ENCODE measurements at places on chromosomes 6 and 20.

GRCh38 chr6:63676412-63677114, 41.0 kb downstream of the PHF3 start:
- DNase-seq = no peak

DNA sequence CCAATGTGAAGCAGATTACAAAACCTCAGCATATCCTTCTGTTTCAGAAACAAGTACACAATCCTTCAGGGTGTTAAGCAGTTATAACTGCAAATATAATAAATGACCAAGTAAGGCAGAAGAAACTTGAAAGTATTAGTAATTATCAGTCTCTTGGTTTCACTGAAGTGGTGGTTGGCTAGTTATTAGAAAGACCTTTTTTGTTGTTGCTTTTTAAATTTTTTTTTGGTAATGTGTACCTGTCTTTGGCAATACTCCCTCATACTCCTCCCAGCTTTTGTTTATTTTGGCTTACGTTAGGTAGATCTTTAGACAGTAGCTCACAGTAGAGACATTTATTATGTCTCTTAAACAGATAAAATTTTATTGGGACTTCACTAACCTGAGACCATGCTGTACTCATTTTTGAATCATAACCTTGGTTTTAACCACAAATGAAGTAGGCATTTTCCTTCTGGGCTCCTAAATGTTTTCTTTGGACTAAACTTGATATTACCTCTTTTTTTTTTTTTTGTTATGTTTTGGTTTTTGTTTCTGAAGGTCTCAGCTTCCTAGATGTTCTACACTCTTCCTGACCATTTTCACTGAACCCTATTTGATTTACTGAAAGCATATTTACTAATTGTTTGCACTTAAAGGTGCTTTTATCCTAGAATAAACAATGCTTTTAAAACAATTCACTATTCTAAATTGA, 6.4 kb downstream of the CD2AP start:
- no peak for DNase-seq

DNA sequence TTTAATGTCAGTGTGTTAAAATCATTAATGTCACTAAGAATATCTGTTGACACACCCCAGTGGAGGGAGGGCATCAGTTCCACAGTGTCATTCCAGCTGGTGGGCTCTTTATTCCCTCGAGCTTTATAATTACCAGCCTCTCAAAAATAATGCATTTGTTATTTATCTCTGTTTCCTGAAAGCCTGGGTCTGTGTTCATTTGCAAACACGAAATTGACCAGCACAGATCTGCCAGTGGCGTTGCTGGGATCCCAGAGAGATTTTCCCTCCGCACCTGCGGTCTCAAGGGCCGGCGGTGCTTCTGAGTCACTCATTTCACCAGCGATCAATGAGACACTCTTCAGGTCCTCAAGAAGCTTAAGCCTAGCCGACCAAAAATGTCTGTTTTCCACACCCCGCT, 5.7 kb upstream of the PYGB start:
- no peak for DNase-seq

GRCh38 chr20:24013953-24014352, 25.4 kb upstream of the GGTLC1 start:
- no peak for DNase-seq

- DNase-seq = no peak
Observed at GRCh38 chr6:3380344-3381232, 76.3 kb downstream of the SLC22A23 start.

- DNase-seq = no peak
Observed at GRCh38 chr6:125859727-125860126, 69.0 kb downstream of the NCOA7 start.

- DNase-seq = no peak
Observed at GRCh38 chr6:12280458-12280857, 9.7 kb upstream of the EDN1 start.

DNA sequence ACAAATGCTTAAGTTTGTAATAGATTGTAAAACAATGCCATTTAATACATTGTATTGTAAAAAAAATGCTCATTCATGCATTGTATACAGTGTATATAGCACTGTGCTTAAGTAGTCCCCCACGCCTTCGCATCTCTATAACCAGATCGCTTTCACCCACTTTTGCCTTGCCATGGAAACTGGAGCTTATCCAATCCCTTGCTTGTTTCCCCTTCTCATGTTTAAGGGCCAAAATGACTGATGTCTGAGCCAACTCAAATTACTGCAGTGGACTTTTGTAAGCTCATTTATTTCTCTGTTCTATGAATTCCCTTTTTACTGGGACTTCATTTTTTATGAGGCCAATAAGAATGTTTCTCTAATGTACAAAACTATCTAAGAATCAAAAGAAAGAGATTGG, 730.9 kb upstream of the GJE1 start:
- no peak for DNase-seq

GRCh38 chr6:148854096-148854495, 107.3 kb downstream of the UST start:
- no peak for DNase-seq

DNA sequence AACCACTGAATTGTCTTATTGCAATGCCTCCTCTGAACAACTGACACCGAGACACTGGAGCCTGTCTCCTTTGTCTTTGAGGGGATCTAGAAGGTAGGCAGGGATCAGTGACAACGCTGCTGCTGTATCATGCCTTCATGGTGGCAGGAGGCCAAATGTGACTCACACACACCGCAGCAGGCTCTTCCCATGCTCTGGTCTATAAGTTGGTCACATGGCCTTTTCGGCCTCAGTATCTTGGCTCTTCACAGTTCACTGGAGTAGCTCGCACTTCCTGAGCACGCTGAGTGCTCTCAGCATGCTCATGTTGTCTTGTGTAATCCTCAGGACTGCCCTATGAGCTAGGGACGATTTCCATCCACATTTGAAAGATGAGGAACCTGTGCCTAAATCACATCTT, 167.4 kb upstream of the PCSK2 start:
- DNase-seq = no peak

GRCh38 chr6:148064406-148065134, 278.1 kb upstream of the SASH1 start:
- no peak for DNase-seq

DNA sequence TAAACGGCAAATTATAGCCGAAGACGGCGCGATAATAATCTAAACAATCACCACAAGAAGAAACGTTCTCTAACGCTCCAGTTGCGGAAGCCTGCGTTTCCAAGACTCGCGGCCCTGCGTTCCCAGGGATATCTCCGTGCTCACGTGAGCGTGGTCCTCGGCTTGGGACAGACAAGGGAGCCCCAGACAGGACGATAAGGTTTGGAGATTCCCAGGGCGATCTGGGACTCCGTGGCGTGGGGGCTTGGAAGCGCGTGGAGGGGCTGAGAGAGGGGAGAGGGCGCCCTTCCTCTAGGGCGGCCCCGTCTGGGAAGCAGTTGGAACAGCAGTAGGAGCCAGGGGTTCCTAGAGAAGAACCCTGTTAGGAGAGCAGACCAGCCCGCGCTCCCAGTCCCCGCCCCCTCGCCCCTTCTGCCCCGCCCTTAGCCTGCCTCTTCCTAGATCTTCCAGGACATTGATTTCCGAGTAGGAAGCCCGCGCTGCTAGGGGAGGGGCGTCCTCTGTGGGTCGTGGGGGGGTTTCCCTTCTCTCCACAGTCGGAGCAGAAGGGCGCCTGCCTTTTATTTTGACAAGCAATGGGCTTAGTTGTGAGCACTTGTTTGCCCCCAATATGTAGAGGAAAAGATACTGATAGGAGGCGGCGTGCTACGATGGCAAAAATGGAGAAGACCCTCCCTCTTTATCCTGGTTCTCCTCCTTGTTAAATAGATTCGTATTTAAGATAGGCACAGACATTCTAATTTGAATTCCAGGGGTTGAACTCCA, 10.6 kb downstream of the NRN1 start:
- DNase-seq = no peak

DNA sequence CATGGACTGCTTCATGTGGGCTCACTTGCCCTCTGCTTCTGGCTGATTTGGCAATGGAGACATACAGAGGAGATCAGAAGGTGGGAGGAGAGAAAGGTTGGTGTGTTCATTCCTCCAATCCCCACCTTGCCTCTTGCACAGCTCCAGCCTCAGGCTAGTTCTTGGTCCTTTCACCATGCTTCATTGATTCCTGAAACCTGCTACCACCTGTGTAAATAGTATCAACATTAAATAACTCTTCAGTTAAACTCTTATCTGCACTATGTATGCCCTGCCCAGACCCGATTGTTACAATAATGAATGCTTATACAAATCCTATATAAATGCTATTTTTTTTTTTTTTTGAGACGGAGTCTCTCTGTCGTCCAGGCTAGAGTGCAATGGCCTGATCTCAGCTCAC, 174.5 kb downstream of the CD83 start:
- DNase-seq = no peak

DNA sequence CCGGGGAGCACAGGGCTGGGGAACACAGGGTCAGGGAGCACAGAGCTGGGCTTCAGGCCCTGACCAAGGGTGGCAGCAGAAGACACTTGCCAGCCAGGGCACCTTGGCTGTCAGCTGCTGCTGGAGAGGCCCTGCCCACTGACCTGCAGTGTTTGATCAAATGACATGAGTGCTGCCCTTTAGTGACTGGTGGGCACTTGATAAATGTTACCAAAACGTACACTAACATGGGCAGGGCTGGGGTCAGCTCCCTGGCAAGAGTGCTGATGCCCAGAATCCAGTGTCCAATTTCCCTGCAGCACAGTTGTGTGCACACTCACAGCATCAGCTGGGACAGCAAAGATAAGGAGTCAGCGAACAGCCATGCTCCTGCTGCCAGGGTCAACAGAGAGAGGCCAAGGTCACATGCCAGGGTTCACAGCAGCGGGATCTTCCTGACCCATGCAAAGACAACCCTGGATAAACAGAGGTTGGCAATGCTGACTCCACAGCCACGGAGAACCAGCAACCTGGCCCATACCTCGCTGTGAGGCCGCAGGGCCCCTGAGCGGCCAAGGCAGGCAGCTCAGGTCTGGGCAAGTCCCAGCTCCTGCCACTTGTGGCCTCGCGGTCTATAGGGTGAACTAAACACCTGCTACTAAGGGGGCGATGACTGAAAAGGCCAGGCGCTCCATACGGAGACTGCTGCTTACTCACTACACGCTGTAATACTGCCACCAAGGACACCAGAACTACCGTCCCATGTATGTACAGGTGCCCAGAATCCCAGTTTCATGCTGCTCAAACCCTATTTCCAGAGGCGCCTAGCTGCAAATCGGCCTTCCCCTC, 46.3 kb downstream of the NINL start:
- DNase-seq = peak; percentile 43

DNA sequence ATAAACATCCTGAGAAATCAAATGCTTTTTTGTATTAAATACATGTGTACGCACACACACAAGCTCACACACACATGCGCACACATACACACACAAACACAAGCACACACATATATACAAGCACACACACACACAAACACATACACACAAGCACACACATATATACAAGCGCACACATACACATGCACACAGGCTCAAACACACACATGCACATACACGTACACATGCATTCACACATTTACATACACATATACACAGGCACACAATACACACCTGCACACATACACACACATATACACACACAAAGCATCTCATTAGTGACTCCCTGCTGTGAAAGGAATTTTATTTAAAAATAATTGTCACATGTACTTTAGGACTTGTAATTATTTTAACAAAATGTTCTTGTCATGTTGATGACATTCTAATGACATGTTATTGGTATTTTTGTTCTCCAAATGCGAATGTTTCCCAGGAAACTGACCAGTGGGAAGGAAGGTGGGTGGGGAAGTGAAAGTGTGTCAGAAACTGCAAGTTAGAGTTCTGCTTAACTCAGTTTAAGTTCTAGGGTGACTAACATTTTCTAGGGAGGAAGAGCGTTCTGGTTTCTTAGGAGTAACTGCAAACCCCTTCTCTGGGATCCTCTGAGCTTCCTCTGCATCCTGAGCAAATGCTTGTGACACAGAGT, 113.9 kb upstream of the ZNF217 start:
- DNase-seq = no peak

DNA sequence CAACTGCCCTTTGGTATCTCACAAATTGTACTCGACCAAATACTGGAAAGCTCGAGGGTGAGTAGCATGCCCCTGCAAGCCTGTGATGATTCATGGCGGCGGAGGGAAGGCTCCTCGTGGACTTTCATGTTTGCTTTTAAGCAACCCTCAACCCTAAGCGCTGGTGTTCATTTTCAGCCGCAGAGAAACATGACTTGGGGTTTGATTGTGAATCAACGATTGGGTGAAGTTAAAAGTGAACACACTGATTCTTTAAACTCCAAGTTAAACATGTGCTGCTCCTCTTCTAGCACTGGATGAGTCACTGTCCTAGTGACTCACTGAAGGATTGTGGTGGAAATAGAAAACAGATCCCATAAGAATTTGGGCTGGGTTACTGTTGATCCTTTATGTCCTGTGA, 8.3 kb downstream of the CD109 start:
- no peak for DNase-seq

DNA sequence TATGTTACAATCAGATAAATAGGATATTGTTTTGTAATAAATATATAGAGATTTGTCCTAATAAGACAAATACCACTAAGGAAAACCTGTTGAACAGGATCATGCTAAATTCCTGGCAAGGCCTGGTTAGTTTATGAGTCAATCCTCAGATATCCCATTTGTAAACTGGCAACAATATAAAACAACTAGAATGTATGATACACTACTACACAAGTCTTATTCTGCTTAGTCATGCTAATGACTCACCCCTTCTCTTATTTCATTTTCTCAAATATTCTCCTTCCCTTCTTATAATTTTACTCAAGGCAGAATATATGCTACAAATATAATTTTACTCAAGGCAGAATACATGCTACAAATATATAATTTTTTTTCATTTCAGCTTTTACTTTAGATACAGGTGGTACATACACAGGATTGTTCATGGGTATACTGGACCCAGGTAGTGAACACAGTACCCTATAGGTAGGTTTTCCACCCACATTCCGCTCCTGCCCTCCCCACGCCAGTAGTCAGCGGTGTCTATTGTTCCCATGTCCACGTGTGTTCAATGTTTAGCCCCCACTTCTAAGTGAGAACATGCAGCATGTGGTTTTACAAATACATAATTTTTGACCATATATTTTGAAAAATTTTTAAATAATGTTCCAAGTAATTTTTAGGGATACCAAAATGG, 6.3 kb downstream of the OSER1 start:
- DNase-seq = no peak

GRCh38 chr20:51379601-51380341, 162.7 kb downstream of the NFATC2 start:
- no peak for DNase-seq
